ENCODE measurements at places on chromosomes 4 and X. TPM values are rescaled to one million over a fixed set of nuclear protein-coding genes. Genes with fewer than 3 reads are reported as not detected.

EDA2R gene
- total RNA-seq: 2.6 TPM

PTPN13 gene
- total RNA-seq: 73.4 TPM

ADAMTS3 gene
- total RNA-seq: 5.7 TPM

SPIN2A gene
- 0.48 TPM for total RNA-seq

HPGD gene
- total RNA-seq: 3.2 TPM

Data from ovary (tissue), 10 donors.